ENCODE measurements at places on chromosomes 16 and 17. TPM values are rescaled to one million over a fixed set of nuclear protein-coding genes. Genes with fewer than 3 reads are reported as not detected.

DNA sequence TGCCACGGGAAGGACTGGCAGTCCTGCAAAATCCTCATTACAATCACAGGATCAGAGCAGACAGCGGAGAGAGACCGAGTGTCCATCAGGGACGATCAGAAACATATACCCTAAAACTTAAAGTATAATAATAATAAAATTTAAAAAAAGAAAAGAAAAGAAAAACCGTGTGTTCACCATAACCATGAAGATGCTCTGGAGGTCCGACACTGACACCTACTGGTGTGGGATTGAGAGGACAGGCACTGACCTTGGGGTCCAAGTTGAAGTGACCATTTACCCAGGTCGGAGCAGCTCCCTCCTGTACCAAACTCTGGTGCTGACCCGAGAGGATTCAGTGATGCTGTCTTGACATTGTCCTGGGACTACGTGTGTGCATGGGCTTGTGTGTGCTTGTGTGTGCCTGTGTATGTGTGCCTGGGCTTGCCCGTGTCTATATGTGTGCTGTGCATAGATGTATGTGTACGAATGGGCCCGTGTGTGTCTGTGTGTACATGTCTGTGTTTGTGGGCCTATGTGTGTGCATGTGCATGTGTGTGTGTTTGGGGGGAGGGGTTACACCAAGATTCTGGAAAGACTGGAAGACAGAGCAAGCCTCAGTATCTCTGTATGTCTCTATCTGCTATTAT, 10.0 kb upstream of the CD300LD start:
- H3K4me1 ChIP-seq, result no peaks in the 10 kb centered on the region
- H3K4me3 ChIP-seq, result no peak overlapping the region
- H3K36me3 ChIP-seq, result no peaks in the 10 kb centered on the region
- peak; percentile 18 for DNase-seq

Gene IL21R
- 0.39 TPM for total RNA-seq

GRCh38 chr16:55257966-55258613, 65.9 kb upstream of the IRX6 start:
- H3K27ac ChIP-seq, result no peak overlapping the region
- H3K4me3 ChIP-seq, result no peak overlapping the region
- DNase-seq, result peak; percentile 78
- H3K36me3 ChIP-seq, result no peaks in the 10 kb centered on the region

Gene MPP2
- 4.0 TPM for total RNA-seq

GRCh38 chr17:37702598-37702997, 42.3 kb downstream of the HNF1B start:
- H3K4me3 ChIP-seq, result no peak overlapping the region
- H3K4me1 ChIP-seq, result no peaks in the 10 kb centered on the region
- no peaks in the 10 kb centered on the region for H3K27me3 ChIP-seq
- no peak for DNase-seq
- H3K36me3 ChIP-seq, result no peaks in the 10 kb centered on the region
- no peak overlapping the region for H3K27ac ChIP-seq

DNA sequence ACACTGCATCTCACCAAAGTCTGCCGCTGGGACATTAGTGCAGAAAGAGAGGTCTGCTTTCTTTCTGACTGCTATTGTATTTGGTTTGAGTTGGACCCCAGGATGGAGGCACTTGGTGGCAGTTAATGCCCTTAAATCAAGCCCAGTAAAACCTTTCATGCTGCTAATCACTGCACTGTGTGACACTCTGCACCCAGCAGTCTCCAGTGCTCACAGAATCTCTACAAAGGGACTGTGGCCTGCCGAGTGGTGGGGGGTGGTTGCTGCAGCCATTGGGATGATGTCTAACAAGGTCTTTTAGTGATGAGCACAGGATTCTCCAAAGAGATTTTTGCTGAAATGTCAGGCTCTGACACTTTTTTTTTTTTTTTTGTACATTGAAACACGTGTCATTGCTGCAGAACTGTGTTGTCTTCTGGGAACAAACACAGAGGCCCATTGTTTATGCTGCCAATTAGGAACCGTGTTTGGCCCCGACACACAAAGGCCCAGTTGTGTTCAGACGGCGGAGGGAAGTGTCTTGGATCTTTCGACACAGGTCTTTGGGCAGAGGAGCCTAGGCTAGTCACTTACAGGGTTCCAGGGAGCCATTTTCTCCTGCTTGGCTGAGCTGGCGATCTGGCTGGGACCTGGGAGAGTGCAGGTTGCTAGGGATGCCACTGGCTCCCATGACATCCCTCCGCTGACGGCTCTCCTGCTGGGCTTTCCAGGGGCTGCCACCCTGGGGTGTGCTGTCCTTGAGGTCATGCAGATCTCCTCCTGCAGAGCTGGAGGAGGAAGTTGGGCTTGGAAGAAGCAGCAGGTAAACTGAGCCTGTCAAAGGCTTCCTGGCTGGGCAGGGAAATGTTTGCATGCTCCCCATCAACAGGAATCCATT, 16.2 kb upstream of the TNRC6C start:
- H3K4me1 ChIP-seq, result no peaks in the 10 kb centered on the region
- DNase-seq, result no peak
- no peak overlapping the region for H3K27ac ChIP-seq
- H3K36me3 ChIP-seq, result no peaks in the 10 kb centered on the region
- no peaks in the 10 kb centered on the region for H3K27me3 ChIP-seq
- H3K4me3 ChIP-seq, result no peak overlapping the region

Gene ATP2A1
- 3.0 TPM for total RNA-seq

Gene TEN1
- 13.3 TPM for total RNA-seq

DNA sequence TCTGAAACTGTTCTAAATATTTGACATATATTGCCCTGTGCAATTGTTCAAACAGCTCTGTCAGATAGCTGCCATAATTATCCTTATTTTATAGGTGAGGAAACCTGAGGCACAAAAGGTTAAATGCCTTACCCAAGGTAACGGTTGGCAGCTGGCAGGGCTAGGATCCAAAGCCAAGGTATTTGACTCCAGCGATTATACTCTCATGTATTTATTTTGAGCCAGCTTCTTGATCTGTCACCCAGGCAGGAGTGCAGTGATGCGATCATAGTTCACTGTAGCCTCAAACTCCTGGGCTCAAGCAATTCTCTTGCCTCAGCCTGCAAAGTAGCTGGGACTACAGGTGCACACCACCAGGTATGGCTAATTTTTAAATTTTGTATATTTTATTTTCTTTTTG, 7.2 kb downstream of the ENO3 start:
- DNase-seq, result no peak
- no peak overlapping the region for H3K27ac ChIP-seq
- peaks cover 7% of the 10 kb centered on the region for H3K4me1 ChIP-seq
- H3K27me3 ChIP-seq, result no peaks in the 10 kb centered on the region
- peaks cover 6% of the 10 kb centered on the region for H3K36me3 ChIP-seq
- H3K4me3 ChIP-seq, result no peak overlapping the region

DNA sequence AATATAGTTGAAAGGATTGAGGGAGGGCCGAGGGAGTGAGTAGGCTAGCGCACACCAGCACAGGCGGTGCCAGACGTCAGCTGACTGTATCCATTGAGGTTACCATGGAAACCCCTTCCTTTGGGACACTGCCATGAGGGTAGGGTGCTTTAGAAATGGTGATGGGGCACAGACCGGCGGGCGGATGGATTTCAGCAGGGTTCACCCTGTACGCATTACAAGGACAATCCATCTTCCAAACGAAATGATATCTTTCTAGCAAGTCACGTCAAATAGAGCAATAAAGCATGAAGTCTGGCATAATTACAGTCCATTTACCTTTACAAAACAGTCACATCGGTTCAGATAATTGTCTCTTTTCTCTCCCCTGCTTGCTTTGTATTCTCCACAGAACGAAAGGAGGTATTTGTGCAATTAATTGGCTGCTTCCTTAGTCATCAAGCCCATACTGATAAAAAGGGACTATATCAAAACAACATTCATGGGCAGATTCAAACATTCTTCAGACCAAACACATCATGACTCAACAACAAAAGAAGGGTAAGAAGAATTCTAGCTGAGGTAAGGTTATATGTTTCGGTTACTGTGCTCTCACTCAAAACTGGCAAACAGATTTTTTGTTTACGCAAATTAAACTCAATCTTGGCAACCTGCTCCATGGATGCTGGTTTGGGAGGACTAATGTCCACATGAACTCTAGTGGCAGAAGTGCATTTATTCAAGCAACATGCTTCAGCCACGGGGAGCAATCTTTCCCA, 140.6 kb downstream of the CDK5R1 start:
- no peak overlapping the region for H3K27ac ChIP-seq
- no peak for DNase-seq
- no peaks in the 10 kb centered on the region for H3K36me3 ChIP-seq
- H3K4me3 ChIP-seq, result no peak overlapping the region

DNA sequence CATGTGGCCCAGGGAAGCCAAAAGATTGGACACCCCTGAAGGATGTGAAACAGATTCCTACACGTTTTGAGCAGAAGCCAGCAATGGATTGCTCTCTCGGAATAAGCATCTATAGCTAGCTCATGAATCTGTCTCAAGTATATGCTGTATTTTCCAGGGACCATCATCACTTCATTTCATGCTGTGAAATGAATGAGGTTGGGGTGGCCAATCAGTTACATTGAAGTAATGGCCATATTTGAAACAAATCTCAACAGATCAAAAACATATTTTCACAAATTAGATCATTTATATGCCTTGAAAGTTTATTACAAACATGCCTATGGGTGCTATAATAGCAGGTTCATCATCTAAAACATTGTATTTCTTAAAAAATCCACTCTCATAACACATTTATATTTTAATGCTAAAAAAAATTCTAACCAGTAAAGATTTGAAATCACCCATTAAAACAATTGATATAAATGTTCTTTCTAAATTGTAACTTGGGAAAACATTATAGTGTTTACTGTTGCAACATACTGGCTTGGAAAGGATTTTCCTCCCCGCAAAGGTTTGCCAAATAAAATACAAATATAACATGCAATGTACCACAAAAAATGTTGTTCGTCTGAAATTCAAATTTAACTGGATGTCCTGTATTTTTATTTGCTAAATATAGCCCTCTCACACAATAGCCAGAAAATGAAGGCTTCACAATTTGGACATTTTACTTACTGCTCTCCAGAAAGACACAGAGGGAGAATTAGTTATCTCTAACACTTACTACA, 743.6 kb downstream of the KCNJ2 start:
- H3K4me1 ChIP-seq, result no peaks in the 10 kb centered on the region
- H3K27ac ChIP-seq, result no peak overlapping the region
- no peaks in the 10 kb centered on the region for H3K27me3 ChIP-seq
- H3K4me3 ChIP-seq, result no peak overlapping the region

- no peak overlapping the region for H3K27ac ChIP-seq
- no peak overlapping the region for H3K4me3 ChIP-seq
- H3K36me3 ChIP-seq, result no peaks in the 10 kb centered on the region
- no peaks in the 10 kb centered on the region for H3K4me1 ChIP-seq
Observed at GRCh38 chr17:10614536-10615155, 42.5 kb downstream of the MYH3 start.

DNA sequence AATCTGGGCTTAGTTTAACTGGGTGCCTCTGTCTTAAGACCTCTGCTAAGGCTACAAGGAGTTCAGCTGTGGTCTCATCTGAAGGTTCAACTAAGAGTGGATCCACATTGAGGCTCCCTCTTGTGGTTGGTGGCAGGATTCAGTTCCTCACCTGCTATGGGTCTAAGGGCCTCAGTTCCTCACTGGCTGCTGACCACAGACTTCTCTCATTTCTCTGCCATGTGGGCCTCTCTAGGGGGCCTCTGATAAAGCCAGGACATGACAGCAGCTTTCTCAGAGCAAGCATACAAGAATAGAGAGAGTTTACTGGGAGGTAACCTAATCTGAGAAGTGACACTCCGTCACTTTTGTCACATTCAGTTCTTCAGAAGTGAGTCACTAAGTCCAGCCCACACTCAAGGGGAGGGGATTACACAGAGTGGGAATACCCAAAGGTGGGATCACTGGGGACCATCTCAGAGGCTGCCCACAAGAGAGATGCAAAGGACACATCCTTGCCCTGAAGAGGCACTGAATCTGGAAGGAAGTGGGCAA, 19.2 kb upstream of the ABAT start:
- H3K27me3 ChIP-seq, result no peaks in the 10 kb centered on the region
- H3K4me1 ChIP-seq, result peaks cover 4% of the 10 kb centered on the region
- peak overlapping the region; percentile 37 for H3K27ac ChIP-seq
- DNase-seq, result peak; percentile 61
- no peak overlapping the region for H3K4me3 ChIP-seq

DNA sequence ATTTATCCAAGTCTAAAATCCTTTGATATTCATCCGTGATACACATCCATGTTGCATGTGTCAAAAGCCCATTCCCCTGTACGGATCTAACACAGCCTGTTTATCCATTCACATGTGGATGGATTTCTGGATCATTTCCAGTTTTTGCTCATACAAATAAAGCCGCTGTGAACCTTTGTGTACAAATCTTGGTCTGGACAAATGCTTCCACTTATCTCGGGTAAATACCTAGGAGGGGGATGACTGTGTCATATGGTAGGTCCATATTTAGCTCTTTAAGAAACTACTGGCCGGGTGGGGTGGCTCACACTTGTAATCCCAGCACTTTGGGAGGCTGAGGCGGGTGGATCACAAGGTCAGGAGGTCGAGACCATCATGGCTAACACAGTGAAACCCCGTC, 6.3 kb upstream of the TBCD start:
- peaks cover 10% of the 10 kb centered on the region for H3K36me3 ChIP-seq
- H3K27me3 ChIP-seq, result no peaks in the 10 kb centered on the region
- DNase-seq, result no peak
- H3K4me1 ChIP-seq, result no peaks in the 10 kb centered on the region

DNA sequence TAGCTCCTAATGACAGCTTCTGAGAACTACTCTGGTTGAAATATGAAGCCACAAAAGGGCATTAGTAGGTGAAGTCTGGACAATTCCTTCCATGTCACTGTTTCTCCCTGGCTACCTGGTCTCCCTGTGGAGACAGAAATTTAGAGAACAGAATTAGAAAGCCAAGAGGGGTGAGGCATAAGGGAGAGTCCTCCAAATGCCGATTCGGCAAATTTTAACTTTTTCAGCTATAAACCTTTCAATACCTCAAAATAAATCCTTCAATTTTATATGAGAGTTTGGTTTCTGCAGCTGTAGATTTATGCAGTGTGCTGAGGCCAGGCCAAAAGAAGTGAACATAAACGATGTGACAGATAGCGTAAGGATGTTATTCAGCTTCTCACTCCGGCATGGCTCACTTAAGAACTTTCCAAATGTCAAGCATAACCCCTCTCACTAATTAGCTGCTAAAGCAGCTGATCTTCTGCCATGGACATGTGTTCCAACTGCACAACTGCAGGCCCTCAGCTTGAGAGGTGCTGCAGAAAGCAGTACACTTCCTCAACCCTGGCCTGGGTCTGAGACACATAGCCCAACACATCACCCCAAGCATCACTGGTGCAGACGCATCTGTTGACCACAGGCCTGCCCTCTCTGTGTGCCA, 247.9 kb upstream of the SOX9 start:
- no peak for DNase-seq
- H3K4me3 ChIP-seq, result no peak overlapping the region
- H3K36me3 ChIP-seq, result no peaks in the 10 kb centered on the region
- no peaks in the 10 kb centered on the region for H3K27me3 ChIP-seq
- peaks cover 25% of the 10 kb centered on the region for H3K4me1 ChIP-seq
- no peak overlapping the region for H3K27ac ChIP-seq

GRCh38 chr16:30996985-30997724, 12.1 kb downstream of the HSD3B7 start:
- no peak overlapping the region for H3K27ac ChIP-seq
- H3K27me3 ChIP-seq, result no peaks in the 10 kb centered on the region
- H3K4me1 ChIP-seq, result no peaks in the 10 kb centered on the region
- H3K4me3 ChIP-seq, result peak overlapping the region; percentile 50
- H3K36me3 ChIP-seq, result no peaks in the 10 kb centered on the region
- DNase-seq, result peak; percentile 72

Data from A673 (cell line).